ENCODE measurements at places on chromosomes 2 and 18.
A peak's percentile ranks its signal among the peaks of the same experiment; 100 is the strongest.

DNA sequence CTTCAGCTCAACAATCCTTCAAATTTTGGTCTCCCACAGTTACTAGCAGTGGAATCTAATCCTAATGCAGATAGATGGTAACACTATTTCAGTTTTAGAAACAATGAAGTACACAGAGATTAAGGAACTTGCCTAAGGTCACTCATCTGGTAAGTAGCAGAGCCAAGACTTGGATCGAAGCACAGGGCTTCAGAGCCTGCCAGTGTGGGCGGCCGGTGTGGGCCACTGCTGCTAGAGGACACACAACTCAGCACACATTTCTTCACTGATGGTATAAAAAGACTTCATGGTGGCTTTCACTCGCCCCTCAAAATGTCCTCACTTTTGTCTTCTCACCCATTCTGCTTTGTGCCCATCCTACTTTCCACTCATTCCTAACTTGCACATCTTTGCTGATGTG is 11.1 kb downstream of the C2orf74 start:
- DNase-seq: no peak

DNA sequence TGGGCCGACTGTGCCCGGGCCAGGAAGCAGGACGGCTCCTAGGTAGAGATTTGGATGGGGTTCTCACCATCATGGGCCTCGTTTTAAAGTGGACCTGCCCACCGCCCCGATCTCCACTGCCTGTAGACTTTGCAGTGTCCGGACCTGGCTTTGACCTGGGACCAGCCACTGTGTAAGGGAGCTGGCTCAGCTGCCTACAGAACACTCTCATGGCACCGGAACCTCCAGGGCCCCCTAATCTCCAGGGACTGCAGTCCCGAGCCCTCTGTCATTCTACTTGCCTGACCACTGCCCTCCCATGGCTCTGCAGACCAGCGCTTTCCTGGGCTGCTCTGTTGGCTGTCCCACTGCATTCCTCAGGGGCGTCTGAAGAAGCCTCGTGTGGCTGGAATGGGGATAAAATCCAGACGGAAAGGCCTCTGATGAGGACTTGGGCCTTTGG is 120.8 kb downstream of the GLI2 start:
- no peak for DNase-seq

DNA sequence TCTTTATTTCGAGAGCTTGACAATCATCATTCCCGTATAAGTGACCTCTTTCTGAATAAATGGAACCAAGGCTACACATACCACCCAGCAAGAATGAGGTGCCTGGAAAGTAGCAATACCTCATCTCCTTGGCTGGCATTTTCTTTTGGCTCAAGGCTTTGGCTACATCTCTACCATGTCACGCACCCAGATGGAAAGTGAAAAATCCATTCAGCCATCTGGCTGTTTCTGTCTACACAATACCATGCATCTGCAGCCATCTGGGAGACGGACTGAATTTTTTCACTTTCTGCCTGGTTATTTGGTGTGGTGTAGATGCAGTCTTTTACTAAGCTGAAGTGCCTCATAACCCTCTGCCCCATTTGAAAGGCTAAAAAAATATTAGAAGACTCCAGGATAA is 566.9 kb downstream of the BCL11A start:
- DNase-seq: no peak

GRCh38 chr2:76667821-76668271 is 854.3 kb downstream of the LRRTM4 start:
- DNase-seq: no peak

- DNase-seq: no peak
These were observed 147.8 kb downstream of the PMAIP1 start for GRCh38 chr18:60047556-60047955.

- no peak for DNase-seq
These were observed 172.3 kb downstream of the SMAD7 start for GRCh38 chr18:48778344-48779011.

GRCh38 chr2:58634653-58635370 is 393.7 kb upstream of the FANCL start:
- no peak for DNase-seq

- peak; percentile 88 for DNase-seq
These were observed 130.5 kb downstream of the NCK2 start for GRCh38 chr2:105875241-105875640.

GRCh38 chr18:10169814-10170213 is 256.0 kb downstream of the VAPA start:
- no peak for DNase-seq

GRCh38 chr18:12376034-12376753 is 833 bp downstream of the AFG3L2 start:
- DNase-seq: no peak

- DNase-seq: no peak
These were observed 817 bp upstream of the HS1BP3 start for GRCh38 chr2:20651731-20652099.

DNA sequence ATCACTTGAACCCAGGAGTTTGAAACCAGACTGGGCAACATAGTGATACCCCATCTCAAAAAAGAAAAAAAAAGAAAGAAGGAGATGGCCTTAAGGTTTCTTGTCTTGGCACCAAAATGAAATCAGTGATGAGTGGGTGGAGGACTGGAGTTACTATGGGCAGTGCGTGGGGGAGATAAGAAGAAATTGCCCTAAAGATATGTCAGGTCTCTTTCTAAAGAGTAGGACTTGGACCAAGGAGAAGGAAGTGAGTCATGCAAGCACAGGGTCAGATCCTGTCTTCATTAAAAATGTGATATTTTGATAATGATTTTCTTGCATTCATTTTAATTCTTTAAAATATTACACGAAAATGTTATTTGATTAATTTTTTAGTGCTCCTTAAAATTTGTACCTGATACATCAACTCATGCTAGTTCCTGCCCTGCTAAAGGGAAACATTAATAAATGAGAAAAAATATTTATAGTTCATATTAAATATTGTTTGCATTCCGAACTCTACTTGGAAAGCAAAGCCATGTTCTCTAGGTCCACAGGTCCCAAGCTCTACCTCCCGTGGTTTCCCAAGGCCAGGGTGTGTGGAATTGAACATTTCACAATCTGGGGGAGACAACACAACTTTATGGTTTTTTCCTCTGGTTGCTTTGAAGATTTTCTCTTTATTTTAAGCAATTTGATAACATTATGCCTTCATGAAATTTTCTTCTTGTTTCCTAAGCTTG is 62.6 kb upstream of the CTLA4 start:
- DNase-seq: no peak

- DNase-seq: no peak
These were observed 63.4 kb upstream of the PLA2R1 start for GRCh38 chr2:160125828-160126227.

GRCh38 chr2:36403675-36404230 is 48.2 kb downstream of the CRIM1 start:
- DNase-seq: no peak

DNA sequence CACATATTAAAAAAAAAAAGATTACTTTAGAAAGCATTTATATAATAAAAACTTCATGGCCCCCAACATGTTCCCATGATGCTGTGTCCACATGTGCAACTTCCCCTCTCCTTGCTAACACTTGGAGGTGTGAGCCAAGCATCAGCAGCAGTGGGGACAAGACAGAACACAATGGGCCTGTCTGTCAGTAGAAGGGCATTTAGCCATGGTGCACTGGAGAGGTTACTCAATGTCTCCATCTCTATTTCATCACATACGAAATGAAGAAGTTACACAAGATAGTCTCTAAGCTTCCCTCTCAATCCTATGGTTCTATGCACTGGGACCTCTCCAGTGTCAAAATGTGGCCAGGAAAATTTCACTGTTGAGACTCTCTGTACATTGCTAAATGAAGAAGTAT is 2.5 kb downstream of the VIT start:
- no peak for DNase-seq

DNA sequence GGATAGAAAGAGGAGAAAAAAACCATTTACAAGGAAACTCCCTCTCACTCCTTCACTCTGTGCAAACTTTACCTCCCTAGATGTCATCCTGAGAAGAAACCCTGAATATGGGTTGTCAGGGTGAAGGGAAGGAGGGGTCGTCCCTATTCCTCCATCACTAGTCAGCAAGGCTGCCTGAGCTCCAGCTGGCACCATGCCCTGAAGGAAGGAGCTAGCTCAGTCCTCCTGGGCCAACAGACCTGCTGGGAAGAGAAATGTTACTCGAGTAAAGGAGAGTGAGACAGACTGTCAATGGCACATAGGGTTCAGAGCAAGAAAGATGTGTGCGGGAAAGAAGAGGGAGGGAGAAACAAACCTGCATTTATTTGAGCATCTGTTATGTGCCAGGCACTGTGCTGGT is 18.3 kb upstream of the EPAS1 start:
- DNase-seq: no peak

- no peak for DNase-seq
These were observed 1.2 kb upstream of the RAD51AP2 start for GRCh38 chr2:17519486-17519885.

DNA sequence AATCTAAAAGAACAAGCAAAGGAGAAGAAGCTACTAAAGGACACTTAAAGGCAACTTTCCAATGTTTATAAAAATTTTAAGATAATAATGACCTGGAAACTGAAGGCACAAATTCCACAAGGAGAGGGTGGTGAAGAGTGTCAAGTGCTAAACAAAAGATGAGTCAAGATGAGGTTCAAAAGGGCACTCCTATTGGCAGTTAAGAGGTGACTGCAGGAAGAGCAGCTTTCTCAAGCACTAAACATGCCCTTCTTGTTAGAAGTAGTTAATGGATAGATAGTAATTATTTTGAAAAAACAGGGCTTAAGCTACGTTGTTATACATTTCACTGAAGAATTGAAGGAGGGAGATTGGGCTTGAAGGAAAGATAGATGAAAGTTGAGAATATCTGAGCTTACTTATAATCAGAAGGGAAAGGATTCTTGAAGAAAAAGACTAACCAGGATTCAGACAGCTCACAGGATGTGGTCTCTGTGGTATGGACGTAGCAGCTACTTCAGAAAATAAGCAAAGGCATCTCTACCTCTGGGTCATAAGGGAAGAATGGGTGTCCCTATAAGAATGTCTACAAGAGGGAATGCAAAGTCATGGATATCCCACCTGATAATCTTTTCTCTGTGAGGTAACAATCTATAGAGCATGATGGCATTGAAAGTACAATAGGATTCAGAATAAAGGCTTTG is 454.7 kb upstream of the SLC39A10 start:
- no peak for DNase-seq

DNA sequence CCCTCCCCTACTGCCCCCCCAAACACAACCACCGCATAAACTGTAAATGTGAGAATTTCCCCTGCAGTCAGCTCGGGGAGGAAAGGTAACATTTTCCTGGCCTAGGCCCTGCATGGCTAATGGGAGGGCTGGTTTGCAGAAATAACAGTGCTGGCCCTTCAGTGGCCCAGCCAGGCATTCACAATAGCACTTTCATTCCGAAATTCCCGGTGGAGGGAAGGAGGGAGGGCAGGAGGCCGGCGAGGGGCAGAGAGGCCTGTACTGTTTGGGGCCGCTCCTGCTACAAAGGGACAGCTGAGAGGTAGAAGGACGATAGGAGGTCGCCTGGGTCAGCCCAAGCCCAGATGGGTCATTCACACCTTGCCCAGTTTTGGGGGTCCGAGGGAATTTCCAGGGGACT is 11.3 kb downstream of the CYP26B1 start:
- DNase-seq: no peak
